ENCODE measurements at places on chromosomes 6 and 20. TPM values are rescaled to one million over a fixed set of nuclear protein-coding genes. Genes with fewer than 3 reads are reported as not detected.

DNA sequence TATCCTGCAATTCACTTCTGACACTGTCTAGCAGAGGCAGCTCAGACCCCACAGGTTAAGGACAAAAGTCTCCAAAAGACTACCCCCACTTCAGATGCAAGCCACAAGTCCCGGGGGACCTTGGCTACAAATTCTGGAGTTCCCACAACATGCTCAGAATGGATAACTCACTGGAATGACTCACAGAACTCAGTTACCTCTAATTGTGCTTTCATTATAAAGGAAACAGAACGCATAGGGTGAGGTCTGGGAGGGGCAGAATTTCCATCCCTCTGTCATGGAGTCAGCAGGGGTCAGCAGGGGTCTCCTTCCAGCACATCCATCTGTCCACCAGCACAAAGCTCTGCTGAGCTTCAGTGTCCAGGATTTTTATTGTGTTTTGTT, 184.2 kb downstream of the CDH4 start:
- H3K36me3 ChIP-seq: no peaks in the 10 kb centered on the region
- no peaks in the 10 kb centered on the region for H3K27me3 ChIP-seq
- no peak overlapping the region for H3K27ac ChIP-seq

GRCh38 chr20:24098886-24099285, 110.3 kb upstream of the GGTLC1 start:
- 0 out of 2 replicates have a peak, but pooled peaks cover 2% of the 10 kb centered on the region for H3K27me3 ChIP-seq
- DNase-seq: no peak
- no peaks in the 10 kb centered on the region for H3K4me1 ChIP-seq
- H3K36me3 ChIP-seq: no peaks in the 10 kb centered on the region

GRCh38 chr20:13430346-13431002, 208.3 kb downstream of the TASP1 start:
- H3K27ac ChIP-seq: no peak overlapping the region
- no peaks in the 10 kb centered on the region for H3K36me3 ChIP-seq
- no peaks in the 10 kb centered on the region for H3K4me1 ChIP-seq

GRCh38 chr6:116763048-116763447, 2.5 kb downstream of the FAM162B start:
- H3K36me3 ChIP-seq: no peaks in the 10 kb centered on the region
- no peak overlapping the region for H3K4me3 ChIP-seq
- peaks cover 12% of the 10 kb centered on the region for H3K27me3 ChIP-seq

DNA sequence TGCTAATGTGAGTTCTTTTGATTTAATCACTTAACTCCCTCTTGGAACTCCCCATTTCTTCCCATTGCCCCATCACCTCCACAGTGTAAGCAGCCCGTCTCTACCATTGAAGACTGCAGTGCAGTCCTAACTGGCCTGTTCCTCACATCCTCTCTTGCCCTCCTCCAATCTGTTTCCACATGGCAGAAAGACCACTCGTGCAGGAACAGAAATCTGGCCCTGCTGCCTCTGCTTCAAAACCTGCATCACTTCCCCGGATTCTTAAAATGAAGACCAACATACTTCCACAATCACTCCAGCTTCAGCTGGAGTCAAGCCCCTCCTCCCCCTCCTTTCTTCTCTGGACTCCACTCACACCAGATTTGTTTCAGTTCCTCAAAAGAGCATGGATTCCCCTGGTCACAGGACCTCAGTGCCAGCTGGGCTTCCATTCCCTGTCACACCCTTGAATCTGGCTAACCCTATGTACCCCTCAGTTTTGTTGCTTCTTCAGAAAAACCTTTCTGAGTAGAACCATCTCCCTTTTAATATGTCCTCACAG, 802.3 kb downstream of the MAFB start:
- DNase-seq: no peak
- H3K27ac ChIP-seq: no peak overlapping the region
- no peaks in the 10 kb centered on the region for H3K36me3 ChIP-seq

Gene PLCB4
- 1.5 TPM for total RNA-seq

Gene GPLD1
- 0.98 TPM for total RNA-seq

Gene JPH2
- 0.49 TPM for total RNA-seq

Gene SCGN
- not detected for total RNA-seq

DNA sequence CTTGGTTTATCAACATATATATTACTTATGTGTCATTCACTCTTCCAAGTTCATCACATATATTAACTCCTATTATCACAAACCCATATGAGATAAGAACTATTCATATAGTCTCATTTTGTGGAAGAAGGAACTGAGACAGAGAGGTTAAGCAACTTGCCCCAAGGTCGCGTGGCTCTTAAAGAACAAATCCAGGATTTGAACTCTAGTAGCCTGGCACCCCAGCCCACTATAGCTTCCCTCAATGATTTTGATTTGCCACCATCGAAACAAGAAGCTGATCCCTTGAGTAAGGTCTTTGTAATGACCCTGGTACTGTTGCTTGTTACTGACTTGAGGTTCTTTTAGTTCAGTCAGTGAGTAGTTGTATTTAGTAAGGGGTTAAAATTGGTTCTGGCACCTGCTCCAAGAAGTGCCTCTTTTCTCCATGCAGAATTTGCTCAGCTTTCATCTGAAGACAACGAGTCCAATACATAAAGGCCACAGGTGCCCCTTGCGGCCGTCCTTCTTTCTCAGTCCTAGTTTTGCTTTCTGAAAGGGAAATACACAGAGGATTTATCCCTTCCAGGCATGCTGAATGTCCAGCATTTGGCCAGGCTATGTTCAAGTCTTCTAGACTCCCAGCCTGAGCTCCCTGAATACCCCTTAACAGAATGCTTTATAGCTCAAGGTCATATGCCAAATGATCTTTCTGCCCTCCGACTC, 253.0 kb downstream of the TBC1D7 start:
- H3K27me3 ChIP-seq: no peaks in the 10 kb centered on the region
- no peak for DNase-seq
- H3K36me3 ChIP-seq: no peaks in the 10 kb centered on the region
- no peak overlapping the region for H3K4me3 ChIP-seq

DNA sequence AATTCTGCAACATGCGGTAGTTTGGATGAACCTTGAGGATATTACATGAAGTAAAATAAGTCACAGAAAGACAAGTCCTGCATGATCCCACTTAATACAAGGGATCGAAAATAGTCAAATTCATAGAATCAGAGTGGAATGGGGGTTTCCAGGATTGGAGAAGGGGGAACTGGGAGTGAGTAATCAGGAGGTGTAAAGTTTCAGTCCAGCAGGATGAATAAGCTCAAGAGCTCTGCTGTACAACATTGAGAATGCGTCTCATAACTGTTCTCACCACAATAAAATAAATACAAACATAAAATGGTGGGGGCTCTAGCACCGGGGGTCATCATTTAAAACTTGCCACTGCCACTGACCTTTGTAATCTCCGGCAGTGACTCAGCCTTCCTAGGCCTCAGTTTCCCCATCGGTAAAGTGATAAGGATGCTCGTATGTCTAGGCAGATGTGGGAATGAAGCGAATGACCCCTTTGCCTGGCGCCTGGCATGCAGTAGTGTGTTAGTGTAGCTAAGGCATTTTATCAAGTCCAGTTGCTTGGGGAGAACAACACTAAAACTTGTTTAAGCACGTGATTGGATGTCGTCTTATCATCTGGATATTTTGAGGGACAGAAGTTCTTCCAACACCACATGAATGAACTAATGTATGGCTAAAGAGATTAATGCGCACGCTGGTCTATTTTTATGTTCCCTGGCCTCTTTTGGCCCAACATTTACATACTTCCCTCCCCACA, 421.1 kb downstream of the QKI start:
- H3K36me3 ChIP-seq: no peaks in the 10 kb centered on the region
- no peak overlapping the region for H3K4me3 ChIP-seq
- H3K27me3 ChIP-seq: no peaks in the 10 kb centered on the region
- no peak overlapping the region for H3K27ac ChIP-seq

DNA sequence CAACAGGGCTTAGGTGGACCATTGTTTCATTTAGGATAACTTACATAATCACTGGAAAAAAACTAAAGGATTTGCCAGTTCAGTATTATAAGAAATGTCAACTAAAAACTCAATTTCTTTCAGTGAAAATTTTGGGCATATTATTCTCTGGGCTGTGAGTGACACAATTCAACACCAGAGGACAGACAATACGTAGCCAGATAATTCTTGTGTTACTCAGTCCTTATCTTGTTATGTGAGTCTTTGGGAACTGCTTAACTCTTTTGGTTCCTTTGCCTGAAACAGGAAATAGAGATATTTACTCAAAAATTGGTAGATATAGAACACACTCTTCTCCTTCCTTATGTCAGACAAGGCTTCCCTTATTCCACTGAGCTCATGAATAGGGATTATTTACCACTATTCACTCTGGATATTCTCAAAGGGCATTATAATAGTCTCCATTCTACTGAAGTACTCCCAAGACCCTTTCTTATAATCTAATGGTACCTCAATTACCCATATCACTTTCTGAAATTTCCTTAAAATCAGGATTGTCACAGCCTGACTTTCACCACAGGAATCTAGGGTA, 4.9 kb upstream of the BEND6 start:
- peaks cover 25% of the 10 kb centered on the region for H3K36me3 ChIP-seq
- no peaks in the 10 kb centered on the region for H3K27me3 ChIP-seq
- no peak overlapping the region for H3K4me3 ChIP-seq
- peaks cover 14% of the 10 kb centered on the region for H3K4me1 ChIP-seq
- no peak overlapping the region for H3K27ac ChIP-seq
